ENCODE measurements at places on chromosomes 5 and 9. TPM values are rescaled to one million over a fixed set of nuclear protein-coding genes. Genes with fewer than 3 reads are reported as not detected.

Gene NIM1K
- total RNA-seq, result not detected

Gene PPP2R2B
- 3.9 TPM for total RNA-seq

DNA sequence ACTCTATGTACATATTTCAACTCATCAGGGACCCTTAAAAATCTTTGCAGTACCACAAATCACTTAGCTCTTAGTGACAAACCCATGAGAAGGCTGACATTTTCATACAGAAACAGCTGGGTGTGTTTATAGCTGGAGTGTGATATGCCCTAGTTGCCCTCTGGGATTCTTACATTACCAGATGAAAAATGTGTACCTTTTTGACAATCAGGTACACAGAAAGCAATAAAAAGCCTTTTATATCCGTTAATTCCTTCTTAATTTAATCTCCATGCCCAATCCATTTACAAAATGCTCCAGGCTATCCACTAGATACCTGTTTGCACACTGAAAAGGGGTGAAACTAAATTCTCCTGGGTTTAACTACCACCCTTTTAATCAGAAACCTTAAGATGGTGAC is 222.9 kb downstream of the KIAA0825 start:
- no peak for DNase-seq

- DNase-seq, result no peak
Observed at GRCh38 chr9:88258601-88259000, 120.3 kb upstream of the SPATA31C2 start.

DNA sequence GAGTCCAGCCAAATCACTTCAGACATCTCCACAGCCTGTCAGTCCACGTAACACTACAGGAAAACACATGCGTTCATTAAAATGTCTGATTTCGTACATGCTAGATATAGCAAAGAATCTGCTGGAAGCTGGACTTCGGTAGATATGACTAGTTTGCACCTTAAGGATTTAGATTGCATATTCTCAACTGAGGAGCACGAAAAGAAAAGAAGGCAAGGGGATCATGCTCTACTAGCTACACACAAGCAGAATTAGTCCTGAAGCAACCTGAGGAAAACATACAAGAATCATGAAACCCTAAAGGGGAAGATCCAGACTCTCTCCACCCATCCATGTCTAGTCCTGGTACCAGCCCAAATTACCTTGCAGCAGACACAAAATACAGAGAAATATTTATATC is 36.1 kb upstream of the SSBP2 start:
- no peak for DNase-seq
